ENCODE measurements at places on chromosomes 6 and 20.

- peak; percentile 22 for DNase-seq
Measured at GRCh38 chr6:33768644-33769120, 20.2 kb downstream of the LEMD2 start.

DNA sequence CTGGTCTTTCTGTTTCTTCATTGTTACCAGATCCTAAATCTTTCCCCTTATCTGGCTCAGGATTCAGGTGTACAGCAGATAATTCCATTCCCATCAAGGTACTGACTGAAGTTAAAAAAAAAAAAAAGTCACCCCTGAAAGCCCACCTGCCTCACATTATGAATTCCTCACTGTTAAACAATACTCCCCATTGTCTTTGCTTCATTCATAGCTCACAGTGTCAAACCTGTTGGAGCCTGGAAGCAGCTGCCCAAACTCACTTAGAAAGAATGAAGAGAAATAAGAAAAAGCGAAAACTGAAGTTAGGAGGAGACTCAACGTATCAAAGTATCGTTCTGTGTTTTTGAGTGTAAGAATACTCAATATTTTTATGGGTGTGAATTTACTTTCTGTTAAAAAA, 1.8 kb upstream of the DCBLD1 start:
- no peak for DNase-seq

DNA sequence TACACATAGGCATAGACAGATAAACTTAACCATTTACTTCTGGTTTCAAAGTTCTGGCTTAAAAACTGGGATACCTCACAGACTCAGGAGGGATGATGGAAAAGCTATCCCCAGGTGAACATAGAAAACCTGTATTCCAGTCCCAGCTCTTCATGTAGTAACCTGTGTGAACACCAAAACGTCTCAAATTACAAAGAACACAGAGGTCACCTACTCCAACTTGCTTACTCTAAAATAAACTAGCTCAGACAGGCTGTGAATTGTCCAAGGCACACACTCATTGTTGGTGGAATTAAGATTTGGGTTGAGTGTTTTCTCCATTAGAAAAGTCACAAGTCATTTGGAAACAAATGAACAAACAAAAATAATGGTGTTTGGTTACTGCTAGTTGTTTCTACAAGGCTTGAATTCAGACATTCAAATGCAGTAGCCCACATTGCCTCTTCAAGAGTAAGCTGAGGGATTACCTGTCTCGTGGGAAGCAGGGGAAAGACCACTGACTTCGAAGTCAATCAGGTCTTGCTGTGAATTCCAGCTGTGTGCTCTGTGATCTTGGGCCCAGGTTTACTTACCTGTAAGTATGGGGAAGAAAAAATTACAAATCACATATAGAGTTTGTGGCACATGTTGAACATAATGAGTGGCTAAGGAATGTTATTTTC, 48.2 kb upstream of the LRRC1 start:
- no peak for DNase-seq

DNA sequence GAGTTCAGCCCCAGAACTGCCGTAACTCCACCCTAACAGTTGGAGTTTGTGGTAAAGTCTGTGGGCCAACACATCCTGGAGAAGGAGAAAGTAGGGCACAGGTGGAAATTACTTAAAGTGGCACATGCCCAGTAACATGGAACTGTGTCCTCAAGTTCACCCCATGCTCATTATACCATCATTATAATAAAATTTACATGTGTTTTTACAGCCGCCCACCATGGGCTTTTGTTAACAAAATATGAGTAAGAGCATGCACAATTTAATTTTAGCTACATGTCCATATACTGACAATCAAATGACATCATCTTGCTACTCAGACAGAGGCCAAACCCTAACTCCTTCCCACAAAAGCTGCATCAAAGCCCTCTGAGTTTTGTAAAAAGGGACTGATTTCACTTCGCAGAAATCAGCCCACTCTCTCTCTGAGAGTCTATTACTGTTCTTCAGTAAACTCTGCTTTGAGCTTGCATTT, 17.3 kb upstream of the ELOVL4 start:
- peak; percentile 11 for DNase-seq

DNA sequence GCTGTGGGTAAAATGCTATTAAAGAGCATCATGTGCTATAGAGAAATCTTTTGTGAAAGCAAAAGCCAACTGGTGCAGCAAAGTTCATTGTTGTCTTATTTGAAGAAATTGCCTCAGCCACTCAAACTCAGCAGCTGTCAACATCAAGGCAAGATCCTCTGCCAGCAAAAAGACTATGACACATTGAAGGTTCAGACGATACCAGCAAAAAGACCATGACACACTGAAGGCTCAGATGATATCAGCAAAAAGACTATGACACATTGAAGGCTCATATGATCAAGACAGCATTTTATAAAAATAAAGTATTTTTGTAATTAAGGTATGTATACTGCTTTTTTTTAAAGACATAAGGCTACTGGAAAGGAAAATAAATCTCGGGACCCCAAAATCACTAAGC, 118.4 kb upstream of the RUNX2 start:
- DNase-seq: no peak

DNA sequence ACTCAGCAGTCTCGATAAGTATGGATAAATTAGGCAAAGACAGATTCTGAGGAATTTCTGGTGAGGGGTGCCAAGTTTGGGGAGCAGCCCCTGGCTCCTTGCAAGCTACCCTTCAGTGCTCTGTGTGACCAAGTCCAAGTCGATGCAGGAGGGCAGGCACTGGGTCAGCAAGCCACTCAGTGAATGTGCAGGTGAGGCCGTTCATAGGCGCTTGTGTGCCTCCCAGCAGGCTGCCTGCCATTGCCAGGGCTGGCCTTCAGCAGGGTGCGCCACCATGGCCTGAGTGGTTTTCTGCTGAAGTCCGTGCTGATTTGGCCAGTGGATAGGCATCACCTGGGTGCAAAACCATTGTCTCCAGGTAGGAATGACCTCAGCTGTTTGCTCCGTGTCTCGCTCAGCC, 3.3 kb upstream of the GNRH2 start:
- no peak for DNase-seq

DNA sequence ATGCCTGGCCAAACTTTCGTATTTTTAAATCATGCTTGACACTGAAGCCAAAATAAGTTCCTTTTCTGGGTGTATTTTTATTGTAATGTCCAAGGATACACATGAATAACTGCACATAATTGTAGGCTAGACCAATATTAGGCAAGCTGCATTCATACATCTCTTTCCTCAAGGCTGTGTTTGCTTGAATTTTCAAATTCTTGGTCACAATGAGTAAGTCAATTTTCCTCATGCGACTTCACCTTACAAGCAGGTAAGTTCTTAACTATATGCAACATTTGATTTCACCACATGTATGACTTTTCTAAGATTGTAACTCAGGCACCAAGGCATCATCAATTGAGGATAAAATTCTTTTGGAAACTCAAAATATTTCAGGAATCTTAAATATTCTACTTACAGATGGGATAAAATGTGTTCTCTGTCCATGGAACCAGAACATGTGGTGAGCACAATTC, 112.4 kb upstream of the ZNF217 start:
- no peak for DNase-seq

GRCh38 chr6:20732896-20733295, 198.6 kb downstream of the CDKAL1 start:
- DNase-seq: no peak

- DNase-seq: no peak
Measured at GRCh38 chr20:22312744-22313346, 271.5 kb downstream of the FOXA2 start.

GRCh38 chr6:133644892-133645619, 243.9 kb upstream of the TCF21 start:
- DNase-seq: no peak

- DNase-seq: no peak
Measured at GRCh38 chr6:82906489-82906888, 159.2 kb downstream of the UBE3D start.

- DNase-seq: no peak
Measured at GRCh38 chr6:41549673-41550072, 3.5 kb downstream of the FOXP4 start.

DNA sequence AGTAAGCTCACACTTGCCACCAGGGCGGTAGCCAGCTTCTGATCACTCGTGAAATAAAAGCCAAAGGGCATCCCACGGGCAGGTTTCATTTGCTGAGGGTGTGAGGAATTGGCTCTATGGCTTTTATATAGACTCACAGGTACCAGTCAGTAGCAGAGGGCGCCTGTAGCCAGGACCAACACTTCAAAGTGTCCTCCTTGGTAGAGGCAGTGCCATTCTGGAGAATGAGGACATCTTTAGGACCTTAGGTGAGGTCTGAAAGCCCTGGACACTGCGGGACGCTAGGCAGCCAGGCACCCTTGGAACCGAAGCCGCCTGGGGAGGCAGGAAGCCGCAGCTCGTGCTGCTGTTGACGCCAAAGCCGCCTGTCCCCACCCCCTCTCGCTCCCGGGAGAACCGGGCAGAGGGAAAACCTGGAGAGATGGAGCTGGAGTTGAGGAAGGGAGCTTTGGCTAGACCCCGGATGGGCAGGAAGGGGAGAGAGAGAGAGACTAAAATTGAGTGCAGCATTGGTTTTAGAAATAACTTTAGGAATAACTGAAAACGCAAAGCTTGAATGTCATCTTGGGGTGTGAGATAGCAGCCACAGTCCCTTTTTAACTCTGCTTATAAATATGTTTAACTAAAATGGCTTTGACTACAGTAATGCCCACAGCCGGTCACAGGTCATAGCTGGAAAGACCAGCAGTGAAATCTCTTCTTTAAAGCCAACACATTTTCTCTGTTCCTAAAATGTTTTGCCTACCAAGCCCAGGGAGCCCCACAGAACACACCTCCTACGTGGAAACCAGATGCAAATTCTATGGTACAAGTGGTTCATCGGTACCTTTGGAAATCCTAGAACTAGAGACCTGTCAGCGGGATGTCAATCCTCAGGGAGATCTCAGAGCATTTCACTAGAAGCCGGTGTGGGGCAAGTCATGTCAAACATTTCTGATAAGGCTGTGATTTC, 128.5 kb upstream of the CDYL start:
- no peak for DNase-seq

- DNase-seq: no peak
Measured at GRCh38 chr20:36957875-36958667, 6.6 kb upstream of the SAMHD1 start.

- no peak for DNase-seq
Measured at GRCh38 chr20:40687384-40688128, 1.5 kb downstream of the MAFB start.

DNA sequence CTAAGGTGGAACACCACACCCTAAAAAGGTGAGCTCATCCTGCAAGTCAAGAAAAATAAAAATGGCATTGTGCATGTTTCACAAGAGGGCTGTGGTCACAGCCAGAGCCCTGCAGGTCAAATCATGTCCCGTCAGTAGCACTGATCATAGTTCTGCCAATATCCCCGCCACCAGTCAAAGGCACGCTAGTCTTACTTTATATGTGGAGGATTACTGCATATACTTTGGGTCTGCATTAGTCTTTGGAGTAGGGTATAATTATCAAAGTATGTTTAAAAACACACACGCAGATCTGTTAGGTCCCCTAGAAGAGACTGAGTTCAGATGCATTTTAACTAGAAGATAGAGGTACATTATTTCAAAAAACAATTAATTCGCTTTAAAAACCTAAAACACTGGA, 1.8 kb downstream of the PERP start:
- DNase-seq: no peak

DNA sequence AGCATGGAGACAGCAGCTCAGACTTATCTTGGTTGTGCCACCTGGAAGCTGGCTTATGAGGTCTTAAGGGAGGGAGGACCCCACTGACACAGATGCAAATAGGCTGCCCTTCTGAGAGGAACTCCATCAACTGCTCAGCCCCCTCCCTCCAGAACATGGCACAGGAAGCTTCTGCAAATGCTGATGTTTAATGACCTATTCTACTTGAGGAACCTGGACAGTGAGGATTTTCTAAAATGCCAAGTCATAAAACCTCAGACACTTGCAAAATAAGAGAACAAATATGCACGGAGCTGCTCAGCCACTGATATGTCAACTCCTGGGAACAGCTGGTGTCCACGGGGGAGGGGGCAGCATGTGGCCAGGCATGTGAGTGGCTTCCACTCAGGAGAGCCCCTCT, 3.5 kb downstream of the CST9 start:
- no peak for DNase-seq

DNA sequence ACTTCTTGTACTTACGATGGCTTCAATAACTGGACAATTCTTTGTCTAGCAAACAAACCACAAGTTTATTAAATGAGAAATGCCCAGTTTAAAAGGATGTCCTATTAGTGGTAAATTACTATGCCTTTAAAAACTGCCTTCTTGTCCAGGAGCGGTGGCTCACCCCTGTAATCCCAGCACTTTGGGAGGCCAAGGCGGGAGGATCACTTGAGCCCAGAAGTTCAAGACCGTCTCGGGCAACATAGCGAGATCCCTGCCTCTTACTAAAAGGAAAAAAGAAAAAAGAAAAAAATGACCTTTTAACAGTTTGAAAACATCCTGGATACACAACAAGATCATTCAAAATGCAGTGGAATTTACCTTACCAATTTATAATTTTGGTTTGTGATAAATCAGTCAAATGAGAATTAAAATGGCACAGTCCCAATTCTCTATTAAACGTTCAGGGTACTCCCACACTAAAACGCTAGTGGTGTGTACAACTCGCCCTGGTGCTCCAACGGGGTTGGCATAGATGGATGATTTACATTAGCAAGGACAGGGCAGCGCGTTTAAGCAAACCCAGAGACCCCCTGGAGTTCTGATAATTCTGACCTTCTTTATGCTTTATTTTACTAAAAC, 2.3 kb downstream of the ZBTB2 start:
- DNase-seq: no peak

- no peak for DNase-seq
Measured at GRCh38 chr6:31657406-31658157, 1.9 kb downstream of the APOM start.

DNA sequence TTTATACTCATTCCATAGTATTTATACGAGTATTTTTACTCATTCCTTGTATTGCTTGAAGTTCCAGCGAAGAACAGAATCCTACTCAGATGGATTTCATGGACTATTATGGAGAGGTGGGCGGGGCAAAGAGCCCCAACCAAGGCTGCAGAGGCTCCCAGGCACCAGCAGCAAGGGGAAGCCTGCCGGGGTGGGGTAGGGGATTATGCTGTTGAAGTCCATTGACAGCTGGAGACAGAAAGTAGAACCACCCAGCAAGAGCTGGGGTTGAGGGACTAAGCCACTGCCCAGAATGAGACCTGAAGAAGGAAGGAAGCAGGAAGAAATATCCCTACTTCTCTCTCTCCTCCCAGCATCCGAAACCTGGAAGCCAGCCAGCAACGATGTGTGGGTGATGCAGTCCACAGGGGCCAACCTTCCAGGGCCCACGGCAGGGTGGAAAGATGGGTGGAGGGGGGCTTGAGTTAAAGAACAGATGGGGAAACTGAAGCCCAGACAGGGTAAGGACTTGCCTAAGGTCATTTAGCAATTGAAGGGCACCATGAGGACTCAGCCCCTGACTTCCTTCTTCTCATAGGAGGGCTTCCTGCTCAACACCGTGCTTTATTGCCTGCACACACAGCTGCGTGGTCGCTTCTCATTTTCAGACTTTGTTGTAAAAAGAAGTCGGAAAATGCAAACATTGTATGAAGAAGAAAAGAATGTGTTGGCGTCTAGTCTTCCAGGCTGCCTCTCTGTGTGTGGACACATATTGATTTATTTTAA, 18.3 kb upstream of the GTSF1L start:
- no peak for DNase-seq

GRCh38 chr6:42962096-42962495, 1.5 kb downstream of the GNMT start:
- DNase-seq: no peak
